ENCODE measurements at places on chromosomes 16 and 17. TPM values are rescaled to one million over a fixed set of nuclear protein-coding genes. Genes with fewer than 3 reads are reported as not detected.

- no peak overlapping the region for H3K4me3 ChIP-seq
- H3K4me1 ChIP-seq = peaks cover 5% of the 10 kb centered on the region
- no peak overlapping the region for H3K27ac ChIP-seq
Observed at GRCh38 chr17:78753316-78754250, 28.5 kb downstream of the CYTH1 start.

RPL26 gene
- total RNA-seq = 2,694 TPM

DNA sequence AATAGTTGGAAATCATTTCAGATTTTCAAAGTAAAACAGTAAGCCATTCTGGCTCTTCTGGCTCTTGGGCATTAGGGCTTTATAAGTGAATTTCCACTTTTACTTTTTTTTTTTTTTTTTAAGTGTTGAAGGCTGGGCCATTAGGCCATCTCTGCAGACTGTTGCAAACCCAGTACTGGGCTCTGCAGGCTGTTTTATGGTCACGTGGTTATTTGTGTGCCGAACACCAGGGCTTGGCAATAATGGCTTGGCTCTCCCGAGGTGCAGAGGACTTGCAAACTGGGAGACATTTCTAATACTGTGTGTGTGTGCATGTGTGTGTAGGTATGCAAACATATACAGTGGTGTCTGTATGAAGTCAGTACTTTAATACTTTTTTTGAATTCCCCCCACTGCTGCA is 194.9 kb upstream of the CDH5 start:
- no peaks in the 10 kb centered on the region for H3K27me3 ChIP-seq
- H3K36me3 ChIP-seq = no peaks in the 10 kb centered on the region
- no peak overlapping the region for H3K4me3 ChIP-seq
- DNase-seq = no peak
- H3K27ac ChIP-seq = no peak overlapping the region

CTRB1 gene
- total RNA-seq = 0.59 TPM

DNA sequence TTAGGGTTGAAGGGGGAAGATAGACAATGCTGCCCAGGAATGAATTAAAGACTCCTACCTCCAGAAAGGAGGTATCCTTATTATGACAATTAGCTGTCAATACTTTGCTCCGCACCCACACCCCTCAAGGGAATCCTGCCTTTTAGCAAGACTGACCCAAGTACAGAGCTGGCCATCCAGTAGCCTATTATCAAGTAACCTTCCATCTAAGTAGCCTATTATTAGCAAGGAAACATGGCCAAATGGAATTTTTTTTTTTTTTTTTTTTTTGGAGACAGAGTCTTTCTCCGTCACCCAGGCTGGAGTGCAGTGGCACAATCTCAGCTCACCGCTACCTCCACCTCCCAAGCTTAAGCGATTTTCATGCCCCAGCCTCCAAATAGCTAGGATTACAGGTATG is 161.3 kb downstream of the PMP22 start:
- DNase-seq = no peak
- no peaks in the 10 kb centered on the region for H3K27me3 ChIP-seq
- H3K4me3 ChIP-seq = no peak overlapping the region
- H3K27ac ChIP-seq = no peak overlapping the region
- no peaks in the 10 kb centered on the region for H3K36me3 ChIP-seq

DNA sequence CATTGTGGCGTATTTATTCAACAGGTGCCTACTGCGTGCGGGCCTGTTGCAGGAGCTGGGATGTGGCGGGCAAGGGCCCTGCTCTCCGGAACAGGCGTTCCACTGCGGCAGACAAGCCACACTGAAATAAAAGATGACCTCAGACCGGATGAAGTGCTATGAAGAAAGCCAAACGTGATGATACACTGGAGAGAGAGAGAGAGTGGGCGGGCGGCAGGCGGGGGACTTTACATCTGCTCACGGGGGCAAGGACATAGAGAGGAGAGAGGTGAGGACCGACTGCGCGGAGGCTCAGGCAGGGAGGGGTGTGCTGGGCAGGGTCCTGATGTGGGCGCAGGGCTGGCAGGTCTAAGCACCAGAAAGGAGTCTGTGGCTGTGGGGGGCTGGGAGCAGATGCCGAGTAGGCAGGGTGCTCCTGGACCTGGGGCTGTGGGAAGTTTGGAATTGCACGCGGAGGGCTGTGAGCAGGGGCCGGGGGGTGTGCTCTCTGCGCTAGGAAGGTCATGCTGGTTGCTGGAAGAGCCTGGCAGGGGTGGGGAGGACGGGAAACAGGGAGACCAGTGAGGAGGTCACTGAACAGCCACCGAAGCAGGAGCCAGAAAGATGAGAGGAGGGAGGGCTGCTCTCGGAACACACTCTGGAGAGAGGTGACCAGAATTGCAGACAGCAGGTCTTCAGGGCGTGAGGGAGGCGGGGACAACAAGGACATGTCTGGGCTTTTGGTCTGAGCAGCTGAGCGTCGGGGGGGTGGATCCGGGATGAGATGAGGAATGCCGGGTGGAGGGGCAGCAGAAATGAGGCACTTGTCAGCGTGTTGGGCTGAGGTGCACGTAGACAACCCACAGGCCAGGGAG is 9.9 kb downstream of the MXRA7 start:
- peak; percentile 43 for DNase-seq
- H3K27ac ChIP-seq = peak overlapping the region; percentile 11
- no peaks in the 10 kb centered on the region for H3K36me3 ChIP-seq
- no peaks in the 10 kb centered on the region for H3K27me3 ChIP-seq

ACAP1 gene
- total RNA-seq = 11.1 TPM

DNA sequence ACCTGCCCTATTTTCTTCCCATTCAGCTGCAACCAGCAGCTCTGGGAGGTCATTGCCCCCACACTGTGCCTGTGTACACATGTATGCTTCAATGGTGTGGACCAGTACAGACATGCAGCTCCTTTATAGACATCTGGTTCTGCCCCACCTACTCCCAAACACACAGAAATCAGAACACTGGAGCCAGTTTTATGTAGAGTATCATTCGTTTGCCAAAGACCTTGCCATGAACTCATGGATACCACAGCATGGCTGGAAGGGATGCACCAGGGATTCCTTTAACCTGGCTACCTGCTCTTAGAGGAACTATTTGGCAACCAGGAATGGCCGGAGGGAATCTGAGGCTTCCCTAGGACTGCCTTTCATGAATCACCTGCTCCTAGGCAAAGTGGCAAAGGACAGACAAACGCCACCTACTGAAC is 60.4 kb downstream of the ZFHX3 start:
- no peak overlapping the region for H3K4me3 ChIP-seq
- peaks cover 44% of the 10 kb centered on the region for H3K4me1 ChIP-seq
- no peaks in the 10 kb centered on the region for H3K27me3 ChIP-seq
- DNase-seq = no peak

CCR7 gene
- total RNA-seq = 1.5 TPM

- no peak overlapping the region for H3K27ac ChIP-seq
- H3K4me3 ChIP-seq = no peak overlapping the region
- H3K36me3 ChIP-seq = no peaks in the 10 kb centered on the region
Observed at GRCh38 chr16:12098429-12099310, 122.1 kb downstream of the SNX29 start.

GRCh38 chr16:27228621-27229501 is 25.5 kb downstream of the KDM8 start:
- no peak overlapping the region for H3K4me3 ChIP-seq
- H3K27ac ChIP-seq = no peak overlapping the region
- no peaks in the 10 kb centered on the region for H3K4me1 ChIP-seq
- no peaks in the 10 kb centered on the region for H3K36me3 ChIP-seq
- no peak for DNase-seq

MYH10 gene
- 35.4 TPM for total RNA-seq

GRCh38 chr16:75354170-75354569 is 79.1 kb downstream of the CFDP1 start:
- no peak overlapping the region for H3K4me3 ChIP-seq
- H3K27ac ChIP-seq = no peak overlapping the region
- H3K27me3 ChIP-seq = no peaks in the 10 kb centered on the region
- H3K36me3 ChIP-seq = peaks cover 6% of the 10 kb centered on the region
- DNase-seq = no peak

DNA sequence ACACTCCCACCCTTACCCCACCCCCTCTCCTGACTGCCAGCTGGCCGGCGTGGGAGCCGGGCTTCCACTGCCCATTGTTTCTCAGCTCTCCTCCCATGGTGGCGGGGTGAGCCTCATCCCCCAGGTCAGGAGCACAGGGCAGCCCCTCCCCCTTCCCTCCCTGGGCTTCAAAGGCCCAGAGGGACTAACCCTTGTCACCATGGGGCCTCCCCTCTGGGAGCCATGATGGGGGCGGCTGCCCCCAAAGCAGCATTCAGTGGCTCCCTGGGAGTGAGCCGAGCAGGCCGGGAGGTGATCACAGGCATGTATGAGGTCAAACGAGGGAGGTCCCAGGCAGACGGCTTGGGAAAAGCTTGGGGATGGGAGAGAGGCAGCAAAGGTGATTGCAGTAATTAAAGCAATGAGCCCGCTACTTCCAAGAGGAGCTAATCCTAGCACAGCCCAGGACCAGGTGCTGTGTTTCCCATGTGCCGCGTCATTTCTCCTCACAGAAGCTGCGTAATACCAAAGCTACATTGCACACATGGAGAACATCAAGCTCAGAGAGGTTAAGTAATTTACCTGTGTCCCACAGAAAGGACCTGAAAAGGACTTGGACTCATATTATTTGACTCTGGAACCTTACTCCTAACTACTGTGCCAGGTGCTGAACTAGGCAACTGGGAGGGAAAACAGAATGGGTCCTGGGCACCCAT is 24.5 kb downstream of the CDK5RAP3 start:
- H3K4me1 ChIP-seq = no peaks in the 10 kb centered on the region
- no peak for DNase-seq
- H3K27ac ChIP-seq = no peak overlapping the region
- H3K36me3 ChIP-seq = no peaks in the 10 kb centered on the region
- no peak overlapping the region for H3K4me3 ChIP-seq

DNA sequence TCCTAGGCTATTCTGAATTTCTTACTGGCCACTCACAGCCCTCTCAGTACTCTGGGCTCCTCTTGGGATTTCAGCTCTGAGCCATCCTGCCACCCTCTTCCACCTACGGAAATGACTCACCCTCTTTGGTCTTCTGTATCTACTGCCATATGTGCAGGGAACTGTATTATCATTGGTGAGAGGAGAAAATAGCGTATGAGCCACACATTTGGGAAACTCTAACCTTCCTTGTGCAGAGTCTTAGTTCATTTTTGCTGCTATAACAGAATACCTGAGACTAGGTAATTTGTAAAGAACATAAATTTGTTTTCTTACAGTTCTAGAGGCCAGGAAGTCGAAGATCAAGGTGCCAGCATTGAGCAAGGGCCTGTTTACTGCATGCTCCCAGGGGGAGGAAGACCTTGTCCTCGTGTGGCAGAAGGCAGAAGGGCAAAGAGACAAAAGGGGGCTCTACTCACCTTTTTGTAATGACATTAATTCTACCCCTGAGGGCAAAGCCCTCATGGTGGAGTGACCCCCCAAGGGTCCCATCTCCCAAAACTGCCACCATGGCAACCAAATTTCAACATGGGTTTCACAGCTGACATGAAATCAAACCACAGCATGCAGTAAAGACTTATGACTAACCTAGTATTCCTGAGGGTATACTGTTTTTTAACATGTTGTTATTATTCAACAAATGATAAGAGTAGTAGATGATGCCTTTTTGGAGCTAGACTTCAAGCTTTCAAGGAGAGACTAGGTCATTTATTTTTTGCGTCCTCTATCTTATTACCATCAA is 191.8 kb downstream of the PRKCA start:
- no peak overlapping the region for H3K27ac ChIP-seq
- H3K4me3 ChIP-seq = no peak overlapping the region

DNA sequence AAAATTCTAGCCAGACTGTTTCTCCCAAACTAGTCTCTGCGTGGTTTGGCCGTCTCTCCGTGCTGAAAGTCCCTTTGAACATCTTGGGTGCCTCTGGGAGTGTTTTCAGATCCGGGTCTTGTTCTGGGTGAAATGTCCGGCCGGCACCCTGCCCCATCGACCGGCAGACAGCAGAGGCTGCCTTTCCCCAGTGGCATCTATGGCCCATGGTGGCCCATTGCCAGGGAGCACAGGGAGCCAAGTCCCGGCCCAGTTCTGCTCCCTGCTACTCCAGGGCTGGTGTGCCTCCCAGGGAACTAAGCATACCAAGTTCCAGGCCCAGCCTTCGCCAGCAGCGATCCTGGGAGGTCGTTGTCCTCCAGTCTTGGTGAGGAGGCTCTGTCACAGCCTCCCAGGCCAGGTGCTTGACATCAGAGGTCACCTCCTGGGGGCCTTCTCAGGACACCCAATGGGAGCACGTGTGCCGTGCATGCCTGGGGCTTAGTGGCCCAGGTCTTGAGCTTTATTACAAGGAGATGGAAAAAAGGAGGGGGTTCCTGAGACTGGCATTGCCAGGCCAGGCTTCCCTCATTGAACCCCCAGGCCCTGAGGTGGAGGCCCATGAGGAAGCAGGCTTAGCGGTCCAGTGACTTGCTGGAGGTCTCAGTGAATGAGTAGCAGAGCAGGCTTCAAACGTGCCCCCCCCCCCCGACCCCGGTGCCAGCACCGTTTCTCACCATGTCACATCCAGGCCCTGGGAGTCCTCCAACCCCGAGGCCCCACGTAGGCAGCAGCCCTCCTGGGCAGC is 54.0 kb downstream of the PGS1 start:
- H3K36me3 ChIP-seq = no peaks in the 10 kb centered on the region
- peak; percentile 30 for DNase-seq
- H3K4me1 ChIP-seq = peaks cover 9% of the 10 kb centered on the region
- H3K27me3 ChIP-seq = no peaks in the 10 kb centered on the region
- H3K4me3 ChIP-seq = no peak overlapping the region
- no peak overlapping the region for H3K27ac ChIP-seq

- no peak for DNase-seq
- no peaks in the 10 kb centered on the region for H3K36me3 ChIP-seq
- no peaks in the 10 kb centered on the region for H3K27me3 ChIP-seq
- H3K27ac ChIP-seq = no peak within 1 kb of the TSS
- H3K4me3 ChIP-seq = no peak within 1 kb of the TSS
Observed at GRCh38 chr17:4931963-4932362, at the start of gene GP1BA. Gene GP1BA, plus strand, starts transcription at chr17:4932277. Its CDS starts 328 bp downstream, at chr17:4932605.

CIBAR2 gene
- not detected for total RNA-seq

- H3K36me3 ChIP-seq = no peaks in the 10 kb centered on the region
- no peaks in the 10 kb centered on the region for H3K4me1 ChIP-seq
- H3K27me3 ChIP-seq = peaks cover 39% of the 10 kb centered on the region
- H3K4me3 ChIP-seq = no peak overlapping the region
- no peak overlapping the region for H3K27ac ChIP-seq
Observed at GRCh38 chr16:86338403-86339115, 171.8 kb upstream of the FOXF1 start.

DNA sequence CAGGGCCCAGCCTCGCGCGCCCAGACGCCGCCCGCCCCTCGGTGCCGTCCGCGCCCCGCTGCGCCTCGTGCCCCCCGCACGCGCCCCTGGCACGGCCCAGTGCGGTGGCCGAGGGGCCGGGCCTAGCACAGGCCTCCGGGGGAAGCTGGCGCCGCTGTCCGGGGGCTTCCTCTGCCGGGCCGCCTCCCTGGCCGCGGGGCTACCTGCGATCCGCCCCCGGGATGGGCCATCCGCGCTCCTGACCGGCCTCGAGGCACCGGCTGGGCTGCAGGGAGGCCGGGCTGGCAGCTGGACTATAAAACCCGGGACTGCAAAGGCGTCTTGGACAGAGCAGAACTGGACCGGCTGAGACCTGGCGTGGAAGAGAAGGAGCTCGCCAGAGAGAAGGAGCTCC is 783 bp downstream of the BHLHA9 start:
- H3K36me3 ChIP-seq = no peaks in the 10 kb centered on the region
- H3K4me1 ChIP-seq = peaks cover 29% of the 10 kb centered on the region
- H3K4me3 ChIP-seq = no peak overlapping the region
- no peak for DNase-seq

GRCh38 chr16:66539623-66540469 is 10.1 kb downstream of the TK2 start:
- H3K27me3 ChIP-seq = no peaks in the 10 kb centered on the region
- H3K36me3 ChIP-seq = no peaks in the 10 kb centered on the region
- no peak for DNase-seq
- no peak overlapping the region for H3K27ac ChIP-seq
- no peaks in the 10 kb centered on the region for H3K4me1 ChIP-seq
- H3K4me3 ChIP-seq = no peak overlapping the region

Measured in tibial nerve (tissue), 4 donors.